ENCODE measurements at places on chromosomes 5 and 9.

GRCh38 chr5:88405783-88406182, 137.1 kb upstream of the TMEM161B start:
- no peak for DNase-seq

- DNase-seq = no peak
Measured at GRCh38 chr9:26058111-26058895, 380.1 kb upstream of the TUSC1 start.

DNA sequence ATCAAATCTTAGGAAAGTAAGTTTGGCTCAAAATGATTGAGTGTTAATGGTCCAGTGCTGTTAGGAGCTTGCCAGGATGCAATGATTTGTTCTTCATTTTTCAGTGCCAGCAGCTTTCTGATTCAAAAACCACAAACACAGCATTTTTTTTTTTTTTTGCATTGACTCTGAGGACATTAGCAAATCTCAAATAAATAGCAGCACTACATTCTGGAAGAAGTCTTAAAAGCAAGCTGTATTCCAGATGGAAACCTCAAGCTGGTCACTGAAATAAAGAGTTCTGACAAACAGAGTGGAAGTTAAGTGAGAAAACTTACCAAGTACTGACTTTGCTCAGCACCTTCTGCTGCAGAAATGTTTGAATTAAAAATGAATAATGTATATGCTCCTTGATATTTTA, 1653.1 kb upstream of the CDH9 start:
- no peak for DNase-seq

GRCh38 chr9:21001581-21001980, 29.9 kb downstream of the HACD4 start:
- no peak for DNase-seq

- no peak for DNase-seq
Measured at GRCh38 chr9:26983340-26983739, 22.1 kb downstream of the LRRC19 start.

DNA sequence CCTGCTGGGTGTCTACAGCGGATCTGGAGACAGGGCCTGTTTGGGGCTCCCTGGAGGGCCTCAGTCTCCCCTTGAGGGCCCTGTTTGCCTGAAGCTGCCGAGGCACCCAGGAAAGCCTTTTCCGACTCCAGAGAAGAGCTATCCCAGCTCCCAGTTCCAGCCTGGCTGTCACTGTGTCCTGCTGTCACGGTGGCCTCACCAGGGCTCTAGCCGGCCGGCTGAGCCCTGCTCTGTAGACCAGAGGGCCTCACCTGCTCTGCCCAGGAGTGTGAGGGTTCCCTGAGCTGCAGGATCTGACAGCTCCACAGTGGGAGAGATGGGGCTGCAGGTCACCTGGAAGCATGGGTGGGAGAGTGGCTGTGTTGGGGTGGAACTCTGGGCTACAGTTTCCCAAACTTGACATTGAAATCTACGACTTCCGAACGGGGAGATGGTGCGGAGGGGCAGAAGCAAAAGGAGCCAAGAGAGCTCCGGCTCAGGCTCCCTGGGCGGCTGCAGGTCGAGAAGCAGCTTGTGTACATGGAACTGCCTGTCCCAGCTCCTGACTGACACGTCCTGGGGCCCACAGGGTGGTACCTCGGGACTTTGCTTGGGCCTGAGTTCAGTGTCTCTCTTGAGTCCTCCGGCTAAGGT, 94.9 kb downstream of the CACNA1B start:
- DNase-seq = no peak
